ENCODE measurements at places on chromosomes 1 and 21. TPM values are rescaled to one million over a fixed set of nuclear protein-coding genes. Genes with fewer than 3 reads are reported as not detected.

The LMX1A gene
- not detected for total RNA-seq

The LRRC53 gene
- total RNA-seq = not detected

The SLC6A9 gene
- 5.1 TPM for total RNA-seq

The GBP6 gene
- total RNA-seq = 0.29 TPM

The AKIRIN1 gene
- total RNA-seq = 78.4 TPM

The CR1L gene
- not detected for total RNA-seq

The CRTC2 gene
- total RNA-seq = 82.9 TPM

The C8A gene
- total RNA-seq = not detected

The SPATA6 gene
- 0.78 TPM for total RNA-seq

The SKI gene
- total RNA-seq = 73.4 TPM

The EBNA1BP2 gene
- total RNA-seq = 31.7 TPM

The EIF3I gene
- 156 TPM for total RNA-seq

The XCL2 gene
- not detected for total RNA-seq

The CFAP57 gene
- not detected for total RNA-seq

The TIE1 gene
- total RNA-seq = not detected

The C1orf210 gene
- total RNA-seq = not detected

The FAM167B gene
- total RNA-seq = 0.58 TPM

The SPRR5 gene
- total RNA-seq = not detected

The RO60 gene
- 52.0 TPM for total RNA-seq

The KCNH1 gene
- total RNA-seq = not detected

The C1orf94 gene
- total RNA-seq = not detected

The CD160 gene
- 0.10 TPM for total RNA-seq

The PKN2 gene
- total RNA-seq = 25.5 TPM

The KIF2C gene
- 81.8 TPM for total RNA-seq

The CHODL gene
- not detected for total RNA-seq
